Natural killer cell treated with Interleukin-12 subunit alpha and Interleukin-12 subunit beta and Interleukin-15 and Interleukin-18, amount 100 ng/mL, for 72 hours (primary cell): ENCODE measurements at places on chromosomes 1 and 21.

DNA sequence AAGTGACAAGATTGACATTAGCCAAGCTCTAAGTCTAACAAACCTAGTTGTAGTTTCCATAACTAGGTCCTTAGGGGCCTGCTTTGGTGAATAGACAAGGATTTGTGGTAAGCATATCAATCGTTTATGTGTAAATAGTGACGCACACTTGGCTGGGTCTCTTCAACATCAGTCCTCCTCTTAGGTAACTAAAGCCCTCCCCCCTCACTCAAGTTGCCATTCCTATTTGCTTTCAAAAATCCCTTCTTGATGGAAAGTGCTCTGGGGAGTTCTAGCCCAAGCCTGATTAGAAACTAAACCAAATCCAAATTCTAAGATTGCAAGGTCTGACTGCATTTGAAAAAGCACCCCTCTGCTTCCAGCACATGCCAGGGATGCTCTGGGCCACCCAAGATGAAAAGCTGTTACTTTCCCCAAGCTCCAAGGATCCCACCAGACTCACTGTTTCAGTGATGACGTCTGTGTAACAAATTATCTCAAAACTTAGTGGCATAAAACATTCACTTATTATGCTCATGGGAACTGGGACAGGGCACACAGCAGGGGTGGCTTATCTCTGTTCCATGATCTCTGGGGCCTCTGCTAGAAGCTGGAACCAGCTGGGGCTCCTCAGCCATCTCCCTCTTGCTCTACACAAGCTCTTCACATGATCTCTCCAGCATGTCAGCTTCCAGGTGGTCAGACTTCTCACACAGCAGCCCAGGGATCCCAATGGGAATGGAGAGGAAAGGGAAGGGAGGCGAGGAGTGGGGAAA, 74.1 kb downstream of the RRAGC start:
- no peak for DNase-seq

- DNase-seq, result no peak
These were observed 167.6 kb downstream of the RERE start for GRCh38 chr1:8649875-8650274.

GRCh38 chr1:119987112-119987511, 82.3 kb downstream of the NOTCH2 start:
- DNase-seq, result no peak

DNA sequence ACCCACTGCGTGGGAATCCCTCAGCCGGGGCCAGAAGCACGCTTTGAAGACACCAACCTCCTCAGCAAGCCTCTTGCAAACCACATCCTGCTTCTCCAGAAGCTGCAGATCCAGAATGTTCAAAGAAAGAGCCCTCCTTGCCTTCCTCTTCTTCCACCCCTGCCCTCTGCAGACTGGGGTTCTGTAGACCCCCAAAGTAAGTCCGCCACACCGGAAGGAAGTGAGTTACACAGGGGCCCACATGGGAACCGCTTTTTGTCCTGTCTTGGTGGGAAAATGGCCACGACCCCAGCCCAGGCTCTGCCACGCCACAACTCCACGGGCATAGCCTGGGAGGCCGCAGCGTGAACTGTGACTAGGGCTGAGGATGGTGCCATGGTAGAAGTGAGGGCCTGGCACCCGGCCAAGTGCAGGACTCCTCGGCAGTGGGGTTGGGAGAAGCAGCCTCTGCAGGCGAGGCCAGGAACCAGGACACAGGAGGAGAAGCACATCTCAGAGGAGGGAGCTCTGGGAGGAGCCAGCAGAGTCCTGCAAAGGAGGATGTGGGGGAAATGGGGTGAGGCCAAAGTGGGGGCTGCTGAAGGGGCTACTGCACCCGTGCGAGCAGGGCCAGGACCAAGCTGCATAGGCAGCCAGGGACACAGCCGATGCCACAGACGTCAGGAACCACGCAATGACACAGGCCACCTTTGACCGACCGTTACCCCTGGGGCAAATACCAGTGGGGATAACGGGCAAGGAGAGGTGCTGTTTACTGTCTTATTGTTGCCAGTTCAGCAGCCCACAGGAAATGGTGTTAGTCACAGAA, 30.9 kb downstream of the PDE9A start:
- no peak for DNase-seq

- no peak for DNase-seq
These were observed 14.7 kb downstream of the CAMK1G start for GRCh38 chr1:209598227-209598626.

DNA sequence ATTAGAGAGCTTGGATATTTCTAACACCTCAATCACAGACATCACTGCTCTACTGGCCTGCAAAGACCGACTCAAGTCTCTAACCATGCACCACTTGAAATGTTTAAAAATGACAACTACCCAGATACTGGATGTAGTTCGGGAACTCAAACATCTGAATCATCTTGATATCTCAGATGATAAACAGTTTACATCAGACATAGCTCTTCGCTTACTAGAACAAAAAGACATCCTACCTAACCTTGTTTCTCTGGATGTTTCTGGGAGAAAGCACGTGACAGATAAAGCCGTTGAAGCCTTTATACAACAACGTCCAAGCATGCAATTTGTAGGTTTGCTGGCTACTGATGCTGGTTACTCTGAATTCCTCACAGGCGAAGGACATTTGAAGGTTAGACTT, 45.1 kb downstream of the ZYG11B start:
- no peak for DNase-seq
